ENCODE measurements at places on chromosomes 5 and 9.

GRCh38 chr5:58751222-58751837 is 168.5 kb downstream of the RAB3C start:
- no peak for DNase-seq

- no peak for DNase-seq
Measured at GRCh38 chr9:75039009-75039408, 10.9 kb upstream of the CARNMT1 start.

DNA sequence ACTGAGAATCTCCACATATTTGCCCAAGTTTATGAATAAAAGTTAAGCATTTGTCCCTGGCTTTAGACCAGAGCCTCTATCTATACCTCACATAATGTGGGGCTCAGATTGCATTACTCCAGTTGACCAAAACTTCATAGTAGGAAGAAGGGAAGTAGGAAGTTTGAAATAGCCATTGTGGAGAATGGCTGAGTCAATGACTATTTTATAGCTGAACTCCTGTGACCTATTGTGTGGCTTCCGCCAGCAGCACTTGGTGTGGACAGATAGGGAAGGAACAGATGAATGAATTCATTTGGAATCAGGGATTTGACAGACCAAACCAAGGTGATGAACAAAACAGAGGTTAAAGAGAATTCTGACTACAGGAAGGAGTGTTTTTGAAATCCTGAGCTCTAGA is 92.9 kb upstream of the LPAR1 start:
- DNase-seq = no peak

- DNase-seq = no peak
Measured at GRCh38 chr9:85872463-85872862, 68.5 kb upstream of the NAA35 start.

DNA sequence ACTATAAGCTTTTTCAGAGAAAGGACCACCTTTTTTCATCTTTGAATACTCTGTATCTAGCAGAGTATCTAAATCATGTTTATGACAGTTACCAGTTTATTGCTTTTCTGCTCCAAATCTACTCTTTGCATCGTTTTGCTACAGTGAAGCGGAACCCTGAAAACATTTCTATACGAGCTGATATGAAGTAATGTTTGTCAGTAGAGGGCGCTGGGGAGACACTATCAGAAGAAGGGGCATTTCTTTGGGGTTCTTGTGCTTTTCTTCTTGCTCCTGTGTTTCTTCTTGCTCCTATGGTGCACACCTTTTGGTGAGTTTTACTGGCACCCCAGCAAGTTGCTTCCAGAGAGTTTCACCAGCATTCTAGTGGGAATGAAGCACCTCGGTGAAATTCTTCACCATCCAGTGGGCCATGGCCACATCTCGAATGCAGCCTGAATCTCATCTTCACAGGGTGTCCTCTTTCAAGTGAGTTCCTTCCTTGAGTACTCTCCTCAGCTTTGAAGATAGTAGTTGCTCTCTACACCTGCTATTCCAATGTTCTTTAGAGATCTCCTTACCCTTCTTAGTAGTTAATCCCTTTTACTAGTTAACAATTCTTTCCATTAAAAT is 98.4 kb downstream of the FGF1 start:
- peak; percentile 55 for DNase-seq

DNA sequence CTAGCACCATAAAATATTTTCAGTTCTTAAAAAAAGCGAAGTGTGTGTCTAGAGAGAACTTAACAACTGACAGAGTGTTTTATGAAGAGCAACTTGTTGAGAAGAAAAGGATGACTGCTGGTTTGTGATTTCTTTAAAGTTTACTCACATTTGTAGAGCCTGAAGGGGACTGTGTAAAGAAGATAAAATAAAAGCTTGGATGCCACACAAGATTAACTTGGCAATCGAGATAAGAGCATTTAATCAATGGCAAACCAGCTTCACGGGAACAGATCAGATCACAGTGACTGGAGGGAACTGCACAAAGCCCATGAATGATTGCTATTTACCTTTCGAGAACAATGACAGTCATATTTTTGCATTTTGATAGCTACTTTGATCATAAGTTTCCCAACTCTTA is 2013.1 kb upstream of the CDH9 start:
- no peak for DNase-seq

GRCh38 chr5:178116143-178116885 is 3.0 kb downstream of the N4BP3 start:
- DNase-seq = peak; percentile 81

DNA sequence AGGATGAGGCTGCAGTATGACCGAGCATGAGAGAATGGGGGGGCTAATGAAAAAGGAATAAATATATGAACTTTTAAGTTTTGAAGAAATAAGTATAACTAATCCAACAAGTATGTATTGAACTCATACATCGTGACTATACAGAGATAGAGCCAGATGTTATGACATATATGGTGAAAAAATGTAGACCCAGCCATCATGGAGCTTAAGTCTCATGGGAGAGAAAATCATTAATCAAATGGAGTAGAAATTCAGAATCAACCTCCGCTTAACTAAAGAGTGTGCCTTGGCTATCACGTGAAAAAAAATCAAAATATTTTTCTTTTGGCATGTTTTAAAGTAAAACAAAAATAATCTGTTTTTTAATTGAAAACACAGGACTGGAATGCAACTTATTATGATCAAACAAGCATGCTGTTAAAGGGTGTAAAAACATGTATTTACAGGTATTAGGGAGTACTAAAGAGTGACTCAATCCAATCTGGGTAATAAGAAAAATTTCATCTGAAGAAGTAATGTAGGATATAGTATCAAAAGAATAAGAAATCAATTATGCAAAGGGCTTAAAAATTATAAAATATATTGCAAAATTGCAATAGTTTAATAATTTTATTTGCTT is 868.5 kb upstream of the NUDT12 start:
- DNase-seq = no peak

DNA sequence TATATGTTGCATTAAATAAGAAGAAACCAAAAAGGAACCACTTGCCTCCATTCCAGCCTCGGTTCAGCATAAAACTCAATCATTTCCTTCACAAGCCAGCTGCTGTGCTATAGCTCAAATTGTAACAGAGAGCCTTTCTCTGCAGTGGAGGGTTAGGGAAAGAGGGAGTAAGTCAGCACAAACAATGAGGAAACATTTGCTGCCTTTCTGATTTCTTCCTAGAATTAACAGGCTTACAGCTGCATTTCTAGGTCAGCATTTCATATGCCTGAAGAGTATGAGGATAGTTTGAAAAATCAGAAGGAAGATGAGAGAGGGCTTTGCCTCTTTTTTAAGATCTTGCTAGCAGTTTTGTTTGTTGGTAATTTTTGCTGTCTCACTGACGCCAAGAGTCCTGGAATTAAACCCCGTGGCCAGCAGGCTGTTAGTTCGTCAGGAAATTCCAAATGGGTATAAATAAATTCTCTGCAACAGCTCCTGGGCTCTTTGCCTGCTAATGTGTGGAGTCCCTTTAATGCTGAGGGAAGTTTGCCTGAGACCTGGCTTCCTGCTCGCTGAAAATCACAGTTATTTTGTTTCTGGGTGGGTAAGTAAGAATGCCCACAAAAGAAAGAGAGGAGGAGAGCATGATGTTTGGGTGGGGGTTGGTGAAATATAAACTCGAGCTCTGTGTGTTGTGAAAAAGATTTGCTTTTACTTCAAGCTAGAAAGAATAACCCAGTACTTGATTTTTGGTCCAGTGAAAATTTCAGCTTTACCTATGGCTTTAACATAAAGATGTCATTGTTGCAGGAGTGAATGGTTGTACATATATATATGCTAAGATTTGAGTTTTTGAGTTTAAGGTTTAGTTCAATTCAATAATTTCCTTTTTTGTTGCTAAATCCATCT is 148.1 kb upstream of the DMRT1 start:
- DNase-seq = no peak

DNA sequence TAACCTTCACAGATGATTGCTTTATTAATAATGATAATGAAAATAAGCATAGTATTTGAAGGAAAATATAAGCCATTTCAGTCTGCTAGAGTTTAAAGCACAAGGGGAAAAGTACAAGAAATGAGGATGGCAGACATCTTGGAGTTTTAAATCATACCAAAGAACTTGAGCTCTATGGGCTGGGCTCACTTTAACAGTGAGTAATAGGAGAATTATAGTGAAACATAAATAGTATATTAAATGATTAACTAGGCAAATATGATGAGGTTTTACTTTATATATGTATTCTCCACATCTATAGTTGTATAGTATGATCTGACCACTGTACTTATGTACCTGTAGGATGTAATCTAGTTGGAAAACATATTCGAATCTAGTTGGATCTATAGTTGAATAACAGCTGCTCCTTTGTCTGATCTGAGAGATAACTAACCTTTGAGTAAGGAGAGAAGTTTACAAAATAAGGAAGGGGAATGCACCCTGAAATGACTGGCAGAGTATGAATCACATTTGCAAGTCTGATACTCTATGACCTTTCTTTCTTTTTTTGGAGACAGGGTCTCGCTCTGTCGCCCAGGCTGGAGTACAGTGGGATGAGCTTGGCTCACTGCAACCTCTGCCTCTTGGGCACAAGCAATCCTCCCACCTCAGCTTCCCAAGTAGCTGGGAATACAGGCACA is 17.6 kb downstream of the MEGF9 start:
- no peak for DNase-seq

DNA sequence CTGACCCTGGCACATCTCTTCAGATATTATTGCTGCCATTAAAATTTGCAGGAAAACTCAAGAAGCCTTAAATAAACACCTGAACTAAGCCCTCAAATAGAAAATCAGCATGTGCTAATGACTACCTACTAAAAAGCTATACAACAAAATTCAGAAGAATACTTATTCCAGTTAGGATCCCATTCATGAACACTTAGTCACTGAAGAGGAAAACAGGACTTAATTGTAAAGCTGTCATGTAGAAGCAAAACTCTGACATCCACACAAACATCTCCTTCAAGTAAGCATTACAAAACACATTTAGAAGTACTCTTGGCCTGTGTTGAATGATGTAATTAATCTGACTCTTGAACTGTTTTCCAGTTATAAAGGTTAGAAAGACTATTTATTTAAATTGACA is 19.9 kb downstream of the ELL2 start:
- no peak for DNase-seq

DNA sequence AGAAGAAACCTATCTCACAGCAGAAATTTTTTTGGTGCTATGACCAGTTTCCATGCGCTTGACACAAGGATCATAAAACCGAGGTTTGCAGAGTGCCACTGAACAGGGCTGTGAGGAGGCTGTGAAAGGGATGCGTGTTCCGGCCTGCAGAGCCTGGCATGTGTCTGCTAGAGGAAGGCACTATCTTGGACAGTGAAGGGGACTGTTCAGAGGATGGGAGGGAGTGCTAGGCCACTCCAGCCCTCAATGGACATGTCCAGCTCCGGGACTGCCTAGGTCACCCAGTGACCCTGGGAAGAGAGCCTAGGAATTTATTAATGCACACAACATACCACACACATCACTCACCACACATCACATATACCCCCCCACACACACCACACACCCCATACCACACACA is 275.9 kb downstream of the GADD45G start:
- DNase-seq = peak; percentile 15

DNA sequence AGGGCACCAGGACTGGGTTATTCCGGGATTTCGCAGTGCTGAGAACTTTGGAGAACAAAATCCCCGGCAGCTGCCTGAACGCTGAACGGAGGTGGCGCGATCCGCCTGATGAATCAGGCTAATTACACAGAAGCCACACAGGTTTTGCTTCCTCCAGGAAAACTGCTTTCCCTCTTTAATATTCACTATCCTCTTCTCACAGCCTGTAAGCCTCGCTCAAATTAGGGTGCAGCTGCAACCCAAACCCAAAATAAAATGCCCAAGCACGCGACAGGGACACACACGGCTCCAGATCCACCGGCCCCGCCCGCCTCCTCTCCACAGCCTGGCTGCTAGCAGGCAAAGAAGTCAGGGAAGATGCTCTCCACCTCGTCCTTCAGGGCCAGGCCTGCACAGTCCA is 6.0 kb downstream of the SOHLH1 start:
- no peak for DNase-seq

DNA sequence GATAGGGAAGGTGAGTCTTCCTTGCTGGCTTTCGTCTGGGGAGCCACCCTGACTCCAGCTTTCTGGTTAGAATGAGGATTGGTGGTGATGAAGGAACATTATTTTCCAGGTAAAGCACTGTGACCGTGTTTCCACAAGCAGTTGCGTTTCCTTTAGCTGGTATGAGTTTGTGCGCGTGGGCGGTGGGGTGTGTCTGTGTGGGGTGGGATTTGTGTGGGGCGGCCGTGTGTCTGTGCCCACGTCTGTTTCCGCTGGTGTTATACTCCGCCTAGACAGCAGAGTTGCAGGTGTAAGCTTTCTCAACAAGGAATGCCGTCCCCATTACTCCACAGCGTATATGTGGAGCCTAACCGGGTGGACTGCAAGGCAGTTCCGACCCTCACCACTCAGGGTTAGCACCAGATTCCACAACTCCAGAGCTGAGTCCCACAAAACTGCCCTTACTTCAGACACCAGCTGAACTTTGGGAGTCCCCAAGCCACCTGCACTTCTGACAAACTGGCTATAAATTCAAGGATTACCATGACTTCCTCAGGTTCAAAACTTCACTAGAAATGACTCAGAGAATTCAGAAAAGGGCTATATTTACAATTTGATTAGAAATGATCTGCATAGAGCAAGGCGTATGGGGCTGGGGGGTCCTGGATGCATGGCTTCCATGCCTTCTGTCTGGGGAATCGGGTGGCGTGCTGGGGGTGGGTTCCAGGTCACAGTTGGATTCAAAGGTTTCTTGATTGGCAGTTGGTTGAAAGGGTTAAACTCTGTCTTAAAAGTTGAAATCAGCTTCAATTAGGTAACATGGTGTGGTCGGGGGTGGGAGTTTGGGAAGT is 29.8 kb downstream of the PROP1 start:
- DNase-seq = no peak

DNA sequence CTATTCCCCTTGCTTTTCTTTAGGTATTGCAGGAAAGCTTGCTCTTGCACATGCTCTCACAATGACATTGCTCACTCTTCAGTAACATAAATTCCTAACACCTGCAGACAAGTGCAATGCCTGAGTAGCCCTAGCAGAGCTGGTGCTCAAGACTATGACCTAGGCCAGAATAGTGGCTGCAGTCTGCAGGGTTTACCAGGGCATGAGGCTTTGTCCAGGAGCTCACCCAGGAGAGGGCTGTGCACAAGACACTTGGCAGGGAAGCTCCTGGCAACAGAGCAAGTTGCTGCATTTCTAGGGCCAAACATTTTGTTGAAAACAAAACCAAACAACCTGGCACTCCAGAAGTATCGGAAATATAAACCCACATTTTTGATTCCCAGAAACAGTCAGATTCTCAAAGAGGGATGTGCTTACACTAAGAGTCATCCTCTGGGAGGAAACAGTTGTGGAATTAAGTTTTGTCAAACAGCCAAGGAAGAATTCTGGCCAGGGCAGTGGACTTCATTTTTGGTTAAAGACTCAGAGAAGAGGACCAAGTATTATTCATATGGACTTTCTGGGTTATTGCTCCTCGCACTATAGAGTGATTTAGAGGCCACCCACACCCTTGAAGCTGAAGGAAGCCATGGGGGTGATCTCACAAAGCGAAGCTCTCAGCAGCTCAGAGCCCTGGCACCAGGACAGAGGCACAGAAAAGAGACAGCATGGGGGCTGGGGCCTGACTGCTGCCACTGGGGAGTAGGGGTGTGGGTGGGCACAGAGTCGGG is 44.9 kb downstream of the MACROH2A1 start:
- no peak for DNase-seq

All from stimulated activated CD8-positive, alpha-beta memory T cell treated with anti-CD3 and anti-CD28 coated beads, Interleukin-4, amount 100 ng/mL, for 48 hours (primary cell).